ENCODE measurements at places on chromosomes 2 and 18. TPM values are rescaled to one million over a fixed set of nuclear protein-coding genes. Genes with fewer than 3 reads are reported as not detected.

Gene NT5C1B
- total RNA-seq: not detected

Gene LRRC30
- not detected for total RNA-seq

Gene GPR45
- total RNA-seq: not detected

Gene DLGAP1
- total RNA-seq: 17.4 TPM

Gene CYP27C1
- 2.4 TPM for total RNA-seq

Gene CHST9
- not detected for total RNA-seq

Gene CHST10
- total RNA-seq: 6.4 TPM

Gene PPP1R7
- 68.3 TPM for total RNA-seq

Measured in articular chondrocyte of knee joint (primary cell).